Activated CD4-positive, alpha-beta memory T cell treated with anti-CD3 and anti-CD28 coated beads for 36 hours (primary cell): ENCODE measurements at places on chromosomes 2 and 18.
A peak's percentile ranks its signal among the peaks of the same experiment; 100 is the strongest.

DNA sequence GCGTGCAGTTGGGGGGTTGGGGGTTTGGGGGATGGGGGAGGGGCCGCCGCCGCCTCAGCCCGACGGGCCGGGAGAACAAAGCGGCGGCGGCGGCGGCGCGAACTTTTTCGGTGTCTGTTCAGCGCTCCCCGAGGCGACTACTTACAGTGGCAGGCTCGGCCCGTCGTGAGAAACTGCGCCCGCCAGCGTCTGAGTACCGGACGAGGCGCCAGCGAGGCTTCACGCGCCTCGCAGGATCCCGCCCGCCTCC is 172 bp downstream of the PRKD3 start:
- no peak for DNase-seq

DNA sequence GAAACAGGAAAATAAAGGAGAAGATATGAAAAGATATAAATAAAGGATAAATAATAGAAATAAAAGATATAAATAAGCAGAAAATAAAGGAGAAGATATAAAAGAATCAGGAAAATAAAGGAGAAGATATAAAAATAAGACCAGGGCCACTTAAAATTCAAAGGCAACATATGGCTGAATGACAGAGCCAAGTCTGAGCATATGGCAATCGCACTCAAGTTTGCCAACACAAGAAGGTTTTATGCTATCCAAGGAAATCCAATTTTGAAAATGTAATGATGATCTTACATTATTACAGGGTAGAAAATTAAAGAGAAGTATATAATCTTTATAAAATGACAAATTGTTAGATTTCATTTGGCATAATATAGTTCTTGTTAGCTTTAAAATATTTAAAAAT is 33.6 kb downstream of the USP40 start:
- no peak for DNase-seq

- no peak for DNase-seq
Observed at GRCh38 chr18:23433360-23433759, 19.7 kb upstream of the RIOK3 start.

GRCh38 chr18:46719388-46719787 is 37.5 kb downstream of the ST8SIA5 start:
- DNase-seq, result no peak

- no peak for DNase-seq
Observed at GRCh38 chr2:28726177-28726576, 25.5 kb upstream of the PPP1CB start.

GRCh38 chr18:10269261-10269660 is 185.2 kb upstream of the APCDD1 start:
- DNase-seq, result no peak

- no peak for DNase-seq
Observed at GRCh38 chr2:66507673-66508201, 72.8 kb downstream of the MEIS1 start.

GRCh38 chr2:34353509-34354113 is 754.5 kb upstream of the FAM98A start:
- DNase-seq, result no peak

DNA sequence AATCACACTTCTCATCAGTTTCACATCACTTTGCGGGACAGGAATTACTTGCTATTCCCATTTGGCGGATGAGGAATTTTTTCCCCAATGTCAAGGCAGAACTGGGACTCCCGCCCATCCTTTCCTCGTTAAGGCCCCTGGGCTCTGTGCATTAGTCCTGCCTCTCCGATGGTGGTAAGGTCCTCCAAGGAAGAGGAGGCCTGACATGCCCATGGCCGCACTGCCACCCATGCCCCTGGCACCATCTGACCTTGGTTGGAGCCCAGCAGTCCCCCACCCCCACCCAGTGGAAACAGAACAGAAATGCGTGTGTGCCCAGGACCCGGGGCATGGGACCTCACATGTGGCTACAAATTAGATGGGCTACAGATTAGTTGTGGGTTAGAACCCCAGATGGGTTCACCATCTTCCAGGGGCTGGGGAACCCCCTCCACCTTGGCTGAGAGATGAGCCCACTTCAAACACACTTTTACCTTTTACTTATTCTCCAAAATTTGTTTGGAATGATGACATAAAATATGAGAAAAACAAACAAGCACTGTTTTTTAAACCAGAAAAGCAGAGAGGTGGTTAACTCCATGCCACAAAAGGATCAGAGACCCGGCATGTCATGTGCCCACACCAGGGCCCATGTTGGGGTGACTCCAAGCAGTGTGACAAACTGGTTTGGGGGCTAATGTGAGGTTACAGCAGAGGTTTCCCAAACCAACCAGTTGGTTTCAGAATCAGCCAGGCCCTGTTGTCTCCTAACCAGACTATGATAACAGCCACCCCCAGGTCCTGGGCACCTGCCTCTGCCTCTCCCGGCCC is 11.0 kb upstream of the DUSP2 start:
- DNase-seq, result peak; percentile 87

DNA sequence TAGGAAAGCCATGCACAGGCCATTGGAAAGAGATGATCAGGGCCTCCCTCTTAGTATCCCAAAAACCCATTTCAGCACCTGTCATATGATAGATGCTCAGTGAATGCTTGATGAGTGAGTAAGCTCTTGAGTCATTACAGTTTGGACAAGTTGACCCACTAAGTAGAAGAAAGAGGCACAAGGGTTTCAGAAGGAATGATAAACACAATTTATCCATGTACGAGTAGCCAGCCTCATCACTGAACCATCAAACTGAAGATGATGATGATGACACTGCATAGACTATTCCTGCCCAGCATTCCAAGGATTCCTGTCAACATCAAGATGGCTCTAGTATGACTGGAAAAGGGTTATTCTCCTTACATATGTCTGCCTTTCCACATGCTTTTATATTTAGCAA is 596.0 kb downstream of the BCL11A start:
- DNase-seq, result no peak

- no peak for DNase-seq
Observed at GRCh38 chr2:109339519-109339966, 210.5 kb downstream of the SH3RF3 start.

GRCh38 chr18:21452276-21452780 is 148.2 kb downstream of the ESCO1 start:
- DNase-seq, result no peak

GRCh38 chr2:5539282-5540165 is 152.7 kb upstream of the SOX11 start:
- no peak for DNase-seq

GRCh38 chr2:178084273-178084672 is 11.7 kb upstream of the PDE11A start:
- DNase-seq, result no peak

GRCh38 chr2:224155896-224156295 is 116.8 kb upstream of the SERPINE2 start:
- DNase-seq, result no peak

DNA sequence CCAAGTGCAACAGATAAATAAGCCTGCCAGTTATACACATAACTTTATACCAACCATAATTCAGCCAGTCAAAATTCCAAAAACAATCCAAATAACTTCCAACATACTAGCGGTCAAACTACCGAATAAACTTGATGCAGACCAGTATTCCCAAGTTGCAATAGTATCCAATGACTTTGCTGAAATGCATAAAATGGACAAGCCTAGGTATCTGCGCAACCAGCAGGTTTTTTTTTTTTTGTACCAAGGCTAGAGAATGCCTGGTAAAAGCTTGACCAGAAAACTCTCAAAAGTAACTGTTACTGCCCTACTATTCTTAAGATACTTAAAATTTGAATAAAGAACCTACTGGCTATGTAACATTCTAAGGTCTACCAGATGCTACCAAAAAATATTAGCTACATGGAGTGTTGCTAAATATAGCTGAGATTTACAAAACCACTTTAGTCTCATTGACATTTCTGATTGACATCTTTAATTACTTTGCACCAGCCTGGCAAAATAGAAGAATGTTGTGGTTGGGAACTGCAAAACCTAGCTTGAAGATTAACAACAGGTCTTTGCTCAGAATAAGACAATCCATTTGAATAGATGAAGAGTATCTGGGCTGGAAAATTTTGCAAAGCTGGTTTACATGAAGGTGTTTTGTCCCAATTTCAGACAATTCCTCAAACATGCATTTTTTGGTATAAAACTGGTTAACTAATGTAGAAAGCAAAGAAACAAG is 7.3 kb downstream of the SRSF7 start:
- no peak for DNase-seq

GRCh38 chr2:45008296-45009129 is 739 bp downstream of the SIX2 start:
- DNase-seq, result no peak

GRCh38 chr2:45134014-45134413 is 124.8 kb upstream of the SIX2 start:
- DNase-seq, result no peak

- DNase-seq, result no peak
Observed at GRCh38 chr18:26435415-26436095, 112.8 kb downstream of the KCTD1 start.

DNA sequence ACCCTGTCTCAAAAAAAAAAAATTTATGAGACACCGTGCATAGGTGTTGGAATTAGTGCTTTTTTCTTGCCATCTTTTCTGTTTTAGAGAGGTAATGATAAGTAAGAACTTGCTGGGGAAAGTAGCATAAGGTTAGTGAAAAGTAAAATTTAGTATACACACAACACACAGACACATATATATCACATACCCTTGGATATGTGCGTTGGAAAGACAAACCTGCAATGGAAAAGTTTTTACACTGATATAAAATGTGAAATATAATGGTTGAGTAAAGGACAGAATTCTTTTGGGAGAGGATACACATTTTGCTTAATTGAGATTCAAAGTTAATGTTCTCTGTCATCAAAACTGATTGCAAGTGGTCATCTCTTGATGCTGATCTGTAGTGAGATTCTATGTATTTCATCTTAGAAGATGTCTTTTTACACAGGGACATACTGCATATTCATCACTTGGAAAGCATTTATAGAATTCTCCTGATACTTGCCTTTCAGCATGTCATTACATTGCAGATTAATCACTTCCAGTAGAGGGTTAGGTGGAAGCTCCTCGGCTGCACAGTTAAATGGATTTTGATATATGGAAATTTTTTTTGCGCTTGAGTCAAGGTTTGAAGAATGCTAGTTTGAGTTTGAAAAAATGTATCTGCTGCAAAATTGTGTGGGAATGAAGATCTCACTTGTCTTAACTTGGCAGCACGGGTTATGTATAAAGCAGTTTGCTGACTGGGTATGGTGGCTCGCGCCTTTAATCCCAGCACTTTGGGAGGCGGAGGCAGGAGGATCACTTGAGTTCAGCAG is 13.5 kb downstream of the PPP1CB start:
- no peak for DNase-seq

GRCh38 chr2:237961637-237962036 is 5.2 kb upstream of the UBE2F start:
- DNase-seq, result no peak

GRCh38 chr2:177093371-177093770 is 119.2 kb upstream of the HNRNPA3 start:
- DNase-seq, result no peak

DNA sequence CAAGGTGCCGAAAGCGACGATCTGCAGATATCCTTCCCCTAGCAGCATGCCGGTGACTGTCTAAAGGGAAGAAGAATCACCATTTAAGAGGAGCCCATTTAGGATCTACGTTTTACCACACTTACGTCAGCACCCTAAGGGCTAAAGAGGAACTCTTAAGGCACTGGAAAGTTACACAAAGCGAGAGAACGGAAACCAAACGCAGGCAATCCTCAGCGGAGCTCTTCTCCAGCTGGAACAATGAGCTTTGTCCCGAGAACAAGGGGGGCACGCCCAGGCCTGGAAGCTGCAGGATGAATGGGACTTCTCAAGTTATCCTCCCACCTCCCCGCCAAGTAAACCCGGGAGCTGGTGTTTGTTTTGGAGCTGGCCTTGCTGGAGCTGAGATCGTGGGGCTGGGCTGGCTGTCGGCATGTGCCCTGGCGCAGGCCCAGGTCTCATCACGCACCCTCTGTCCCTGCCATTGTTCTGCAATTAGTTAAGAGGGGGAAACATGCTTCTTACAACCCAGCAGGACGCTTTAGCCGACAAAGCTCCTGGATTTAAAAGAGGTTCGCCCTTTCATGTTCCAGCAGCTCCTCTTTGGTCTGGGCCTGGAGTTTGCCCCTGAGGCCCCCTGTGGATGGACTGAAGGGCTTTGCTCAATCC is 36.4 kb downstream of the PXDN start:
- DNase-seq, result no peak

- no peak for DNase-seq
Observed at GRCh38 chr2:29780906-29781305, 140.5 kb downstream of the ALK start.

DNA sequence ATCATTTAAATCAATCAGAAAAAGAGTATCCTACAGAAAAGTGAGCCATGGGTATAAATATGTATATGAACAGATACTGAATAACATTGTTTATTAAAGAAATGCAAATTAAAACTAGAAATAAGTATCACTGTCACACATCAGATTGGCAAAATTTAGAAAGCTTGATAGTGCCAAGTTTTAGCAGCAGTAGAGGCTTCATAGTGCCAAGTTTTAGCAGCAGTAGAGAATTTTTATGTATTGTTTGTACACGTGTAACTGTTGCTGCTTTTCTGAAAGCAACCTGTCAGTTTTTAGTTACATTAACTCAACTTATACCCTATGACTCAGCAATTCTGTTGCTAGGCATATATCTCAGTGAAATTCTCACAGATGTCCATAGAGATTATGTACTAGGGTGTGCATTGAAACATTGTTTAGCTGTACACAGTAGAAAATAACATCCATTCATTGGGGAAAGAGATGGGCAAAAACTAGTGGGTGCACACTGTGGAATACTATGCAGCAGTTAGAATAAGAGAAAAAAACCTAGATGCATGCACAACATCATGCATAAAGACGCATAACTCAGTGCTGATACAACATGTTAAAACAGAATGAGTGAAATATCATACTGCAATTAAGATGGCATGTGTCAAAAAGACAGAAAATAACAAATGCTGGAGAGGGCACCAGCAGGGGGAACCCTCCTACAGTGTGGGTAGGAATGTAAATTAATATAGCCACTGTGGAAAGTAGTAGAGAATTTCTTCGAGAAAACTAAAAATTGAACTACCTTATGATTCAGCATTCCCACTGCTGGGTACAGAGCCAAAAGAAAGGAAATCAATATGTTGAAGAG is 294.5 kb upstream of the NT5C1B start:
- DNase-seq, result no peak

DNA sequence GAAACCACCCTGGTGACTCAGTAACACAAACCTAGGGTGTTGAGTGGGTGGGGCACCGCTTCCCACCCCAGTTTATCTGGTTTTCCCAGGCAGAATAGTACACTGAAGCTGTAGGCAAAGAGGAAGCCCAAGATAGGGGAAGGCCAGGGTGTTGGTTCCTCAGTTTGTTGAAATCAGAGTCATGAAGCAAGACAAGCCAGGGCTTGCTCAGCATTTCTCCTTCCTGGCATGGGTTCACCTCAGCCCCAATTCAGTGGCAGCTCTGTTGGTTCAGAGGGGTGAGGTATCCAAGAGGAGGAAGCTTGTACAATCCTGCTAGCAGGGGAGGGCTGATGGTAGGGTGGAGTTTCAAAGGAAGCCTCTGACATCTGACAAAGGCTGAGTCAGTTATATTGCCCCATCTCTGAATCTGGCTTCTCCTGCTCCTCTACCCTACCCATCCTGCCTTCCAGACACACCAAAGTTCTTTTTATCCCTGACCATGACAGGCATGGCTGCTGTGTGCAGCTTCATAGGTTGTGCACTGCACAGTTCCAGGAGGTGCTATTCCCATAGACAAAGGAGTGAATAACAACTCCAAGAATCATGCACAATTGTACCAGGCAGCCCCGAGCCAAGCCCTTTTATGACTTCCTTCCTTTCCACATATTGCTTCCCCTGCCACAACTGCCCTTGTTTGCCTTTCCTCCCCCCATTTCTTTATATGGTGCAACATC is 24.9 kb upstream of the RAB10 start:
- DNase-seq, result no peak

GRCh38 chr2:110638004-110638403 is 39.9 kb downstream of the BUB1 start:
- DNase-seq, result no peak

- DNase-seq, result no peak
Observed at GRCh38 chr2:226683196-226683595, 116.4 kb downstream of the IRS1 start.
